ENCODE measurements at places on chromosomes 5 and 9.

DNA sequence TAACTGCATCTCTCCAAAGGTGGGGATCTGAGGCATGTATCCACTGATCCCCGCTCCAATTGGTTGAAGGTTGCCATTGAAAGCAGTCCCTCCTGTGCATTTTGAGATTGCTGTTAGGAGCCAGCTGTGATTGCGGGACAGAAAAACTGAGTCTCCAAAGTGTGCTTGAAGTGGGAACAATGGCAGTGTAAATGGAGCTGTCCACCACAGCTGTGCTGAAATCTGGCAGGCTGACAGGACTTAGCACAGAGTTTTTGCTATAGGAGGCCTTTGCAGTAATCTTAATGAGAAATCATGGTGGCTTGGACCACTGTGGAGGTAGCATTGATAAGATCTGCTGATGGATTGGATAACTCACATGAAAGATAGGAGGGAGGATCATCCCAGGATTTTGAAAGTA, 3.3 kb downstream of the RNF20 start:
- no peak overlapping the region for H3K27ac ChIP-seq
- no peak for DNase-seq
- no peaks in the 10 kb centered on the region for H3K27me3 ChIP-seq
- H3K36me3 ChIP-seq = peaks cover 30% of the 10 kb centered on the region
- H3K4me3 ChIP-seq = no peak overlapping the region
- H3K4me1 ChIP-seq = peaks cover 34% of the 10 kb centered on the region

DNA sequence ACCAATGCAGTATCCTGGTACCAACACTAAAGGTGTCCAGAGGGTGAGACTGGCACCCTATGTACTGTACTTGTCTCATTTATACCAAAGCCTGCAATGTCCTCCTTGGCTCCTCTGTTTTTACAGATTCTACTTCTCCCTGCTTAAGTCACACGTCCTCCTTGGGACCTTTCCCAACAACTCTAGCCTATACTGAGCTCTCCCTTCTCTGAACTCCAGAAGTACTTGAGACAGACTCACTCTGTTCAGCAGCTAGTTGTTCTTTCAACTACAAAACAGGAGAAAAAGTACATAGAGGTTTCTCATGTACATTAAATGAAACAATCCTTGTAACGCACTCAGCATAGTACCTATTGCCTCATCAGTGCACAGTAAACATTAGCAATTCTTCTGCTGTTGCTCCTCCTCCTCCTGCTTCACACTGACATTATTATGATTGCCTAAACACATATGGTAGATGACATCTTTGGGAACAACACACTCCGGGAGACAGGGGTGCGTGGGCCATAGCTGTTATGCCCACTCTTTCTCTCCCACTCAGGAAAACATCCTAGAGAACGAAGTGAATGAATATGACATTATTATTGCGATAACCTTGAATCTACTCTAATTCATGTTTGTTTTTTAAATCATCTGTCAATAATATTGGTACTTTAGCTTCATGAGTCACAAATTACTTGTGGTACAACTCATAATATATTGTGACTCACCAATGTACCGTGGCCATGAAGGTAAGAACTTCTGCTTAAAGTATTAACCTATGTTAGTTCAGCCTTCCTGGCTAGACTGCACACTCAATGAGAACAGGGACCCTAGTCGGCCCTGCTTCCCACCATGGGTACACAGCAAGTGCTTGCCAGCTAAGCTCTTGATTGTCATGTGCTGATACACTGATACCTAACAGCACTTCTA, 180.3 kb upstream of the ADRA1B start:
- H3K4me3 ChIP-seq = no peak overlapping the region
- no peak overlapping the region for H3K27ac ChIP-seq
- no peaks in the 10 kb centered on the region for H3K4me1 ChIP-seq
- no peaks in the 10 kb centered on the region for H3K36me3 ChIP-seq
- H3K27me3 ChIP-seq = no peaks in the 10 kb centered on the region

DNA sequence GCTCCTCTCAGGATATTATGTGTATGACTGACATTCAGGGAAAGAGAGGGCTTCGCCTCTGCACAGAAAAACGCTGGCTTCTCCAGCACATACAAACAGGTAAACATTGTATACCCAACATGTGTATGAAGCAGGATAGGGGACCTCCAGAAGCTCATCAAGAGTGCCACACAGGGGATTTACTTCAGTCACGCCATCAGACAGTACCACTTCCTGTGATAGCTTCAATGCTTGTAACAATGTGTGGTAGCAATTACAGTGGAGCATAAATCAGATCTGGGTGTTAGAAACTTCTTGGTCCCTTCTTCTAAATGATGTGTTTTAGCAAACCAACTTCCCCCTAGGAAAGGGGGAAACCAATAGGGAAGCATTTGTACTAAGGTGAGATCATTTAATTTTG, 160.8 kb downstream of the TSSK1B start:
- no peak overlapping the region for H3K4me3 ChIP-seq
- H3K36me3 ChIP-seq = no peaks in the 10 kb centered on the region
- no peaks in the 10 kb centered on the region for H3K4me1 ChIP-seq
- peak overlapping the region; percentile 74 for H3K27ac ChIP-seq
- H3K27me3 ChIP-seq = no peaks in the 10 kb centered on the region

DNA sequence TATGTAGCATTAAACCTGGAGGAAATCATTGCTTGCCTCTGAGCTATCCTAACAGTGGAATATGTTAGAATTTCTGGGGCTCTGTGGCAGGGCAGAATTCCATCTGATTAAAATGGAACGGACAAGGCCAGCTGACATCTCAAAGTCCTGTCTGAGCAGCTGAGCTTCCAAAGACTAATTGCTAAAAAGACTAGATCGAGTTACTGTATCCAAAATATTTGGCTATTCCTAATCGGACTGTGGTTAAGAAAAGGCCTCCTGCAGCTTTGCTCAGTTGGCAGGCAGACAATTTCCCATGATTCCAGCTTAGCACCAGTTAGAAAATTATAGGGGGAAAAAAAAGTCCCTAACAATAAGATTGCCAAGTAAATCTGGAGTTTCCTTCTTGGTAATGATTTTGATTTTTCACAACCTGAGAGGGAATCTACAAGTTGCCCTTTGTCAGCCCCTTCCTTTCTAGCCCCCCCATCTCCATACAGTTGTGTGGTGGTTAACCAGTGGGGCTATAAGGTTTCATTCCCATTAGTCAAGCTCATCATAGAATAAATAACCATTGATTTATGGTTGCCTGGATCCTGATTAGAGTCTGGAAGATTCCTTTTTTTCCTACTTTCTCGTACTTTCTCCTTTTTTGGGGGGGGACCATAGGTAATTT, 26.4 kb downstream of the PTGR1 start:
- no peaks in the 10 kb centered on the region for H3K27me3 ChIP-seq
- H3K4me3 ChIP-seq = no peak overlapping the region
- H3K27ac ChIP-seq = no peak overlapping the region
- DNase-seq = no peak
- peaks cover 90% of the 10 kb centered on the region for H3K36me3 ChIP-seq

- DNase-seq = no peak
- no peak overlapping the region for H3K27ac ChIP-seq
- H3K4me1 ChIP-seq = no peaks in the 10 kb centered on the region
- no peaks in the 10 kb centered on the region for H3K27me3 ChIP-seq
- no peaks in the 10 kb centered on the region for H3K36me3 ChIP-seq
These were observed 267.2 kb upstream of the NREP start for GRCh38 chr5:112024221-112024620.

- no peaks in the 10 kb centered on the region for H3K27me3 ChIP-seq
- DNase-seq = no peak
- H3K4me1 ChIP-seq = peaks cover 8% of the 10 kb centered on the region
- no peaks in the 10 kb centered on the region for H3K36me3 ChIP-seq
- H3K27ac ChIP-seq = no peak overlapping the region
- no peak overlapping the region for H3K4me3 ChIP-seq
These were observed 56.2 kb downstream of the PLAC8L1 start for GRCh38 chr5:146048994-146049703.

GRCh38 chr9:127566351-127567001, 45.6 kb upstream of the STXBP1 start:
- H3K27me3 ChIP-seq = no peaks in the 10 kb centered on the region
- peak overlapping the region; percentile 70 for H3K27ac ChIP-seq
- H3K4me1 ChIP-seq = no peaks in the 10 kb centered on the region

DNA sequence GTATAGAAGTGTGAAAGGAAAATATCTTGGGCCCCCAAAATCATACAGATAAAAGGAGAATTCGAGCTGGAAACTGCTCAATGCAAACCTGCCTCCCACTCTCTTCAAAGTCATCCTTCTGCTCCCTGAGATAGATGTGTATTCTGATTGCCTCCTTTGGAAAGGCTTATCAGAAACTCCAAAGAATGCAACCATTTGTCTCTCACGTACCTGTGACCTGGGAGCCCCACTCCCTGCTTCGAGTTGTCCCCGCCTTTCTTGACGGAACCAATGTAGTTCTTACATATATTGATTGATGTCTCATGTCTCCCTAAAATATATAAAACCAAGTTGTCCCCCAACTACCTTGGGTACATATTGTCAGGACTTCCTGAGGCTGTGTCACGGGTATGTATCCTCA, 163.8 kb downstream of the DIRAS2 start:
- no peaks in the 10 kb centered on the region for H3K27me3 ChIP-seq
- no peaks in the 10 kb centered on the region for H3K36me3 ChIP-seq
- DNase-seq = no peak

GRCh38 chr5:67809589-67809988, 406.0 kb upstream of the PIK3R1 start:
- H3K36me3 ChIP-seq = no peaks in the 10 kb centered on the region
- H3K27me3 ChIP-seq = no peaks in the 10 kb centered on the region
- no peaks in the 10 kb centered on the region for H3K4me1 ChIP-seq

GRCh38 chr5:79694652-79695051, 5.0 kb downstream of the CMYA5 start:
- no peak for DNase-seq
- no peak overlapping the region for H3K4me3 ChIP-seq
- peak overlapping the region; percentile 86 for H3K27ac ChIP-seq
- H3K27me3 ChIP-seq = no peaks in the 10 kb centered on the region
- peaks cover 3% of the 10 kb centered on the region for H3K36me3 ChIP-seq
- H3K4me1 ChIP-seq = no peaks in the 10 kb centered on the region

- H3K4me1 ChIP-seq = no peaks in the 10 kb centered on the region
- no peak overlapping the region for H3K4me3 ChIP-seq
- H3K27me3 ChIP-seq = no peaks in the 10 kb centered on the region
- H3K36me3 ChIP-seq = no peaks in the 10 kb centered on the region
These were observed 66.0 kb upstream of the ORM1 start for GRCh38 chr9:114256827-114257328.

GRCh38 chr5:89929173-89929572, 480.4 kb downstream of the CETN3 start:
- peaks cover 15% of the 10 kb centered on the region for H3K4me1 ChIP-seq
- no peaks in the 10 kb centered on the region for H3K36me3 ChIP-seq
- no peak overlapping the region for H3K27ac ChIP-seq
- H3K27me3 ChIP-seq = no peaks in the 10 kb centered on the region
- DNase-seq = no peak
- no peak overlapping the region for H3K4me3 ChIP-seq

DNA sequence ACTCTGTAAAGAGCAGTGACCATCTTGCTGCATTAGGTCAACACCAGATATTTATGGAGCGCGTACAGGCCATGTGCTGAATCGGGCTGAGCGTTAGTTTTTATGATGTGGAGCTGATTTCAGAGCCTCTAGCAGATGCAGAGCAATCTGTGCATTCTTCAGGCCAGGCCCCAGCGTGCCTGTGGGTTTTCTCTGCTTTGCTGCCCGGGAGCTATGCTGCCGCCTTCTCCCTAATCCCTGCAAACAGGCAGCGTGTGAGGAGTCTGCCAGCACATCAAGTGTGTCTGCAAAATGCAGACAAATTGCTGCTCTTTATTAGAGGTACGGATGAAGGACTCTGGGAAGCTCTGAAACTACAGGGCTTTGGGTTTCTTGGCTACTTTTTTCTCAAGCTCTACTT, 170.0 kb downstream of the NTRK2 start:
- H3K36me3 ChIP-seq = no peaks in the 10 kb centered on the region
- no peak overlapping the region for H3K4me3 ChIP-seq
- DNase-seq = no peak
- no peaks in the 10 kb centered on the region for H3K4me1 ChIP-seq

- peak; percentile 92 for DNase-seq
- H3K27ac ChIP-seq = peak overlapping the region; percentile 75
- no peaks in the 10 kb centered on the region for H3K36me3 ChIP-seq
- peak overlapping the region; percentile 47 for H3K4me3 ChIP-seq
These were observed 31.0 kb downstream of the GOLGA2 start for GRCh38 chr9:128244837-128245231.

DNA sequence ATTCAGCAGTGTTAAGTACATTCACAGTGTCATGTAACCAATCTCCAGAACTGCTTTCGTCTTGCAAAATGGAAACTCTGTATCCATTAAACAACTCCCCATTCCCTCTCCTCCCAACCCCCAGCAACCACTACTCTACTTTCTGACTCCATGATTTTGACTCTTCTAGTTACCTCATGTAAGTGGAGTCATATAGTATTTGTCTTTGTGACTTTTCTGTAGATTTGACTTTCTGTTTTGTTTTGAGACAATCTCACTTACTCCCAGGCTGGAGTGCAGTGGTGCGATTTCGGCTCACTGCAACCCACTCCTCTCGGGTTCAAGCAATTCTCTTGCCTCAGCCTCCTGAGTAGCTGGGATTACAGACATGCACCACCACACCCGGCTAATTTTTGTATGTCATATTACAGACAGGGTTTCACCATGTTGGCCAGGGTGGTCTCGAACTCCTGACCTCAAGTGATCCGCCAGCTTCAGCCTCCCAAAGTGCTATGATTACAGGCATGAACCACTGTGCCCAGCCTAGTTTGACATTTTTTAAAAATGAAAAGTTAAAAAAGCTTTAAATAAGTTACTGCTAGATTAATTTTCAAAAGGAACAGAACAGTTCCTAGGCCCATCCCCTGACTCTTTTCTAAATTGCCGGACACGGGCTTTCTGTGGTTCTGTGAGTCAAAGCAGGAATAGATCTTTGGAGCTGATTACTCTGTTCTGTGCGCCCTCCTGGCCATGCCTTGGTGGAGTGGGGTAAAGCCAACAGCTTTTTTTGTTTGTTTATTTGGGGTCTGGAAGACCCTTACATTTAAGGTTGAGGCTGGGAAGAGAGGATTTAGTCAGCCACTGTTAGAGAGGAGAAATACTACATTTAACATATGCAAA, 59.3 kb downstream of the RALGPS1 start:
- no peak overlapping the region for H3K4me3 ChIP-seq
- DNase-seq = no peak
- no peaks in the 10 kb centered on the region for H3K36me3 ChIP-seq
- H3K27ac ChIP-seq = no peak overlapping the region

Measured in right atrium auricular region (tissue), 2 donors.